ENCODE measurements at places on chromosomes 13 and 19.
A peak's percentile ranks its signal among the peaks of the same experiment; 100 is the strongest.

GRCh38 chr13:74115133-74115532, 19.1 kb downstream of the KLF12 start:
- H3K4me1 ChIP-seq = no peaks in the 10 kb centered on the region
- no peak overlapping the region for H3K4me3 ChIP-seq
- no peaks in the 10 kb centered on the region for H3K27me3 ChIP-seq
- no peak for DNase-seq

DNA sequence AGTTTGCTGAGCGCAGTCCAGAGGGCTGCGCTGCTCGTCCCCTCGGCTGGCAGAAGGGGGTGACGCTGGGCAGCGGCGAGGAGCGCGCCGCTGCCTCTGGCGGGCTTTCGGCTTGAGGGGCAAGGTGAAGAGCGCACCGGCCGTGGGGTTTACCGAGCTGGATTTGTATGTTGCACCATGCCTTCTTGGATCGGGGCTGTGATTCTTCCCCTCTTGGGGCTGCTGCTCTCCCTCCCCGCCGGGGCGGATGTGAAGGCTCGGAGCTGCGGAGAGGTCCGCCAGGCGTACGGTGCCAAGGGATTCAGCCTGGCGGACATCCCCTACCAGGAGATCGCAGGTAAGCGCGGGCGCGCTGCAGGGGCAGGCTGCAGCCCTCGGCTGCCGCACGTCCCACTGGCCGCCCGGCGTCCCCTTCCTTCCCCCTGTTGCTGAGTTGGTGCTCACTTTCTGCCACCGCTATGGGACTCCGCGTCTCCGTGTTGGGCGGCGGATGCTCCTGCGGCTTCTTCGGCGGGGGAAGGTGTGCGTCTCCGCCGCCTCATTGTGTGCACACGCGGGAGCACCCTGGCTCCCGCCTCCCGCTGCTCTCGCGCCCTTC, 772 bp downstream of the GPC6 start:
- H3K27me3 ChIP-seq = no peaks in the 10 kb centered on the region
- H3K4me1 ChIP-seq = peaks cover 8% of the 10 kb centered on the region
- peak overlapping the region; percentile 75 for H3K27ac ChIP-seq

DNA sequence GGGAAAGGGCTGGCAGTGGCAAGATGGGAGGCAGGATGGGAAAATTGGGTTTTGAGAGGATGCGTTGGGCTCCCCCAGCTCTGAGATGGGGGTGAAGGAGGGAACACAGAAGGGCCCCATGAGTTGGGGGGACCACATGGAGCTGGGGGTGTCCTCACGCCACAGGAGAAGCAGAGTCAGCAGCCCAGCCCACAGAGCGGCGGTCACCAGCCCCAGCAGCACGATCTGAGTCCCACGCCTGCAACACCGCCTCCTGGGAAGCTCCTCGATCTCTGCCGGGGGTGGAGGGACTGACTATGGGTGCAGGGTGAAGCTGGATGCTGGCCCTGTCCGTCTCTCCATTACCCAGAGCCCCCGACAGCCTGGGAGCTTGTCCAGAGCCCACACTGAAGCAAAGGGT, 3.3 kb downstream of the FCER2 start:
- no peak overlapping the region for H3K4me3 ChIP-seq
- no peaks in the 10 kb centered on the region for H3K27me3 ChIP-seq
- H3K27ac ChIP-seq = no peak overlapping the region
- H3K4me1 ChIP-seq = no peaks in the 10 kb centered on the region

- peak; percentile 86 for DNase-seq
- peak overlapping the region; percentile 51 for H3K4me3 ChIP-seq
- H3K27ac ChIP-seq = no peak overlapping the region
- H3K4me1 ChIP-seq = peaks cover 21% of the 10 kb centered on the region
These were observed 18.5 kb downstream of the MAN2B1 start for GRCh38 chr19:12648088-12648487.

- H3K4me3 ChIP-seq = no peak overlapping the region
- no peak for DNase-seq
- H3K27me3 ChIP-seq = no peaks in the 10 kb centered on the region
- no peaks in the 10 kb centered on the region for H3K36me3 ChIP-seq
These were observed 104.5 kb downstream of the FRY start for GRCh38 chr13:32136061-32136460.

DNA sequence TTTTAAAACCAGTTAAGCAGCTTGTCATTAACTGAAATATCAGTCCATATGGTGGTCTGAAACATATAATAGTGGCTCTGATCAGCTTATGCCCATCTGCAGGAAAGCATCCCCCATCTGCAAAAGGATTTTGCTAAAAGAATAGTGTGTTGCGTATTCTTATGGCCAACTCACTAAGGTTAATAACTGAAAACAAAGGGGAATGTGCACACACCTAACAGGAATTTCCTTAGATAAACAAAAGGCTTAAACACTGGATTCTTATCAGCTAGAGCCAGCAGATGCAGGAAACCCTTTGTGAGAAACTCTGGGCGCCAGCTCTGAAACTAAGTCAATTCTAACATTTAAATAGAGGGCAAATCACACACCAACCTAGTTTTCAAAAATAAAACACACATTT, 22.1 kb downstream of the VPS36 start:
- no peak overlapping the region for H3K27ac ChIP-seq
- no peak for DNase-seq
- peaks cover 30% of the 10 kb centered on the region for H3K36me3 ChIP-seq
- H3K4me3 ChIP-seq = no peak overlapping the region
- peaks cover 9% of the 10 kb centered on the region for H3K4me1 ChIP-seq
- H3K27me3 ChIP-seq = no peaks in the 10 kb centered on the region

GRCh38 chr19:44723299-44723951, 24.5 kb downstream of the CEACAM16 start:
- peak overlapping the region; percentile 77 for H3K27ac ChIP-seq
- DNase-seq = no peak
- H3K36me3 ChIP-seq = no peaks in the 10 kb centered on the region
- H3K4me1 ChIP-seq = peaks cover 65% of the 10 kb centered on the region

DNA sequence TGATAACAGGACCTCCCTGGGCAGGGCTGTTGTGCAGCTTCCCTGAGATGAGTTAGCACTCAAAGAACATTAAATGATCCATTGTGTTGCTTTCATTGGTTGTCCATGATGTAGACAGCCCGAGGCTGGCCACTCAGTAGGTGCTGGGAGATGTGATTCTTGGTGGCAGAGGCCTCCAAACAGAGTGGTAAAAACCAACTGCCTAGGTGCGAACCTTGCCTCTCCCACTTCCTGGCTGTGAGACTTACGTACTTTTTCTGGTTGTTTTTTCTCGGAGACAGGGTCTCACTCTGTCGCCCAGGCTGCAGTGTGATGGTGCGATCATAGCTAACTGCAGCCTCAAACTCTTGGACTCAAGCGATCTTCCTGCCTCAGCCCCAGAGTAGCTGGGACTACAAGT, 6.2 kb downstream of the SARS2 start:
- no peak for DNase-seq
- H3K27ac ChIP-seq = no peak overlapping the region
- peaks cover 23% of the 10 kb centered on the region for H3K36me3 ChIP-seq
- H3K4me3 ChIP-seq = no peak overlapping the region

GRCh38 chr19:48673436-48674100, 751 bp upstream of the NTN5 start:
- peaks cover 8% of the 10 kb centered on the region for H3K4me1 ChIP-seq
- no peaks in the 10 kb centered on the region for H3K36me3 ChIP-seq
- no peak overlapping the region for H3K4me3 ChIP-seq
- H3K27me3 ChIP-seq = no peaks in the 10 kb centered on the region
- H3K27ac ChIP-seq = no peak overlapping the region

- H3K4me1 ChIP-seq = no peaks in the 10 kb centered on the region
- no peak overlapping the region for H3K27ac ChIP-seq
- H3K4me3 ChIP-seq = no peak overlapping the region
- DNase-seq = no peak
- no peaks in the 10 kb centered on the region for H3K36me3 ChIP-seq
- H3K27me3 ChIP-seq = no peaks in the 10 kb centered on the region
These were observed 781.0 kb upstream of the ARGLU1 start for GRCh38 chr13:107348925-107349324.

DNA sequence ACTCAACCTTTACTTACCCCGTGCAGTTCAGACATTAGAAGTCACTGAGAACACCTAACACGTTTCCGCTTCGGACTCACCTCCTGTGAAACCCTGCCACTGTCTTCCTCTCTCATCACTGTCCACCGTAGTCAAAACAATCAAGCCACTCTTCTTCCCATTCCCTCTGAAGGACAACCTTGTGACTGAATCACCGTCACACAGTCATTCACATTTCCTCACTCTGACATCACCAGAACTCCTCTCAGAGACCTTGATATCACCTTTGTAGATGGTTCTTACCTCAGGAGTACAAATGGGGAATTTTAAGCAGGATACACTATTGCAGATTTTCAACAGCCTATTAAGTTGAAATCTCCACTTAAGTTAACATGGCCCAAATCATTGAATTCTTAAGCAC, 1.3 kb upstream of the KBTBD6 start:
- no peak for DNase-seq
- H3K4me3 ChIP-seq = no peak overlapping the region
- no peak overlapping the region for H3K27ac ChIP-seq
- peaks cover 28% of the 10 kb centered on the region for H3K4me1 ChIP-seq
- no peaks in the 10 kb centered on the region for H3K36me3 ChIP-seq

- no peaks in the 10 kb centered on the region for H3K36me3 ChIP-seq
These were observed 21.4 kb downstream of the DNAJC15 start for GRCh38 chr13:43044720-43045301.

GRCh38 chr13:81048026-81048461, 707.1 kb upstream of the SPRY2 start:
- H3K27ac ChIP-seq = no peak overlapping the region
- no peaks in the 10 kb centered on the region for H3K27me3 ChIP-seq
- no peaks in the 10 kb centered on the region for H3K4me1 ChIP-seq
- DNase-seq = no peak

DNA sequence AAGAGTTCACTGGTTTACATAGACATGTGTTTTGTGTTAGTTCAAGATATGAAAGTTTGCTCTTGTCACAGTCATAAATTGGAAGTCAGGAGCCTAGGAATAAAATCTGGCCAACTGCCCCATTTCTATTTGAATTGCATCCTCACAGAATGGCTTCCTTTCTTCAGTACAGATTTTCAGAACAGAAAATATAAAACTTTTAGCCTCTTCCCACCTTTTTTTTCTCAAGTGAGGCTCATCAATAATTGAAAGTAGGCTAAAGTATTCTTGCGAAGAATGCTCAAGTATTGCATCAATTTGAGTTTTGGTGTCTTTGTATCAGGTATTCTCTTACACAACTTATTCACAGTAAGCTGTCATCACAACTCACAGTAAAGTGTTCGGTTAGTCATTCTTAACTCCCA, 802.7 kb downstream of the PCDH9 start:
- H3K4me1 ChIP-seq = no peaks in the 10 kb centered on the region
- no peaks in the 10 kb centered on the region for H3K36me3 ChIP-seq
- no peak overlapping the region for H3K4me3 ChIP-seq
- no peaks in the 10 kb centered on the region for H3K27me3 ChIP-seq

GRCh38 chr13:54029226-54029625, 1000.6 kb downstream of the OLFM4 start:
- no peaks in the 10 kb centered on the region for H3K4me1 ChIP-seq
- H3K36me3 ChIP-seq = no peaks in the 10 kb centered on the region
- DNase-seq = no peak
- H3K27me3 ChIP-seq = no peaks in the 10 kb centered on the region
- no peak overlapping the region for H3K27ac ChIP-seq
- H3K4me3 ChIP-seq = no peak overlapping the region

All from upper lobe of left lung (tissue), 6 donors.